DMS79 treated with DMSO at 0.1 percent for 48 hours (cell line): ENCODE measurements at places on chromosomes 6 and 20.

DNA sequence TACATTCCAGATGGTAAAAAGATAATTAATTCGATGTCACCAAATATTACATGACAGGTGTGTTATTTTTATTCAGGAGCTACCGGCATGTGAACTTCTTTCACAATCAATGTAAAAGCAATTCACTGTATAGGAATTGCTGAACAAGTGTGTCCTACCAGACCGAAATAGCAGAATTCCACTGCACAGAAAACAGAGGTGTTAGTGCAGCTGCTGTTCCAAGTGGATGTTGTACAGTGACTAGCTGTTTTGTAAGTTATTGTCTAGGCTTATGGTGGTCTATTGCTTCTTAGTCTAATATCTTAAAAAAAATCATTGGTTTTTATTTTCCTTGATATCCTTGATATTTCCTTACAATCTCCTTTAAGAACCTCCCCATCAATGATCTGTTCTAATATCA, 107.4 kb downstream of the COL19A1 start:
- DNase-seq: no peak

GRCh38 chr20:11651138-11651537, 266.6 kb upstream of the BTBD3 start:
- no peak for DNase-seq

GRCh38 chr6:32176476-32177182, 745 bp upstream of the AGPAT1 start:
- peak; percentile 86 for DNase-seq

GRCh38 chr6:36997811-36998722, 7.4 kb upstream of the FGD2 start:
- peak; percentile 79 for DNase-seq

DNA sequence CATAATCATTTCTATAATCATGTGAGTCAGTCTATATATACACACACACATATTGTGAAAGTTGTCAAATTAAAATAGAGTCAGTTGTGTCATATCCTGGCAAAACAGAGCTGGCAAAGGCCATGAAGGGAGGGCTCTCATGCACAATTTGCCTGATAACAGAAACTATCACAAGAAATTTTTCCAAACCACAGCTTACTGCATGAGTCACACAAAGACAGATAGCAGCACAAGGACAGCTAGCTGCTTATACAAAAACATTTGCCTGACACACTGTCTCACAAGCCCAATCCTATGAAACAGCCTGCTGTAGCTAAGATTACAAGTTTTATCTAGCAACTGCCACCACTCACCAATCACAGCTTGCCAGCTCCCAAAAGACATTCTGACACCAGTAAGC, 848.5 kb upstream of the MAN1A1 start:
- no peak for DNase-seq

DNA sequence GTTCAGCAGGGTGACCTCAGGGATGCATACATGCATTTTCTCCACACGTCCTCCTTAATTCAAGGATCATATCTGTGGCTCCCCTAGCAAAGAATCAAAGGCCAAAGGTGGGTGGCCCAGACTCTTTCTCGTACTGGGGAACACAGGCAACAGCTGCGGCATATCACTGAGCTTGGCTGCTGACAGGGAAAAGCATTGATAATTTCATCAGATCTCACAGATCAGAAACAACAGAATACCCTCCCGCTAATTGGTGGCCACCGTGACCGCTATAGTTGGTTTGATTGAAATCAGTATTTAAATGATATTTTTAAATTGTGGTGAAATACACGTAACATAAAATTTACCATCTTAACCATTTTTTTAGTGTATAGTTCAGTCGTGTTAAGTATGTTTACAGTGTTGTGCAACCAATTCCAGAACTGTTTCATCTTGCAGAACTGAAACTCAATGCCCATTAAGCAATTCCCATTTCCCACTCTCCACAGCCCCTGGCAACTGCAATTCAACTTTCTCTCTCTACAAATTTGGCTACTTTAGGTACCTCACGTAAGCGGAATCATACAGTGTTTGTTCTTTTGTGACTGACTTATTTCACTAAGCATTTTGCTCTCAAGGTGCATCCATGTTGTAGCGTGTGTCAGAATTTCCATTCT, 74.7 kb upstream of the TMEM170B start:
- DNase-seq: no peak

DNA sequence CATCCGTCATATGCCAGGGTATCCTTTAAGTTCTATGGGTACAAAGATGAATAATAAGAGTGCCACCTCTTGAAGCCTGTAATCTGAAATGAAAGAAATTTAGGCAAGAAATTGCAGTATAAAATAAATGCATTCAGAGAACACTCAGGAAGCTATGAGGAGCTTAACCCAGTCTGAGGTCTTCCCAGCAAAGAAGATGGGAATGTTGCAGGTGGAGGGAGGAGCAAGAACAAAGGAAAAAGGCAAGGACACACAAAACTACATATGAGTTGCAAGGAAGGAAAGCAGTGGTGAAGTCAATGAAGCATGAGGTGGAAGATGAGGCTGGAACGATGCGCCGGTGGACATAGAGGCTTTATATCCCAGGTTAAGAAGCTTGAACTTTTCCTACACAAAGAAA, 67.0 kb upstream of the DST start:
- DNase-seq: no peak

DNA sequence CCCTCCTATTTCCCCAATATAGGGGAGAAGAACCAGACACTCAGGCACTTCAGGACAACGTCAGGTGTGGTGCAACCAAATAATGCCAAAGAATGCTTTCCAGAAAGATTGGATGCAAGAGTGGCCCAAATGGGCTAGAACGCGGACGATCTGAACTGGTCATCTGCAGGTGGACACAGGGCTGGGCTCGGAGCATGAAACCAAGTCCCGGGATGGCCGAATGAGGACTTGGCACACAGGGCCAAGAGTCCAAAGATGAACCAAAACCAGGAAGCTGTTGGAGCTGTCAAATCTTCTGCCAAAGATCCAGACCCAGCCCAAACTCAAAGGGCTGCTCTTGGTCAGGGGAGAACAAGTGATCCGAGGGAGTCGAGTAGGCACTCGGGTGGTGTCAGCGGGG, 143.9 kb upstream of the ARID1B start:
- no peak for DNase-seq

DNA sequence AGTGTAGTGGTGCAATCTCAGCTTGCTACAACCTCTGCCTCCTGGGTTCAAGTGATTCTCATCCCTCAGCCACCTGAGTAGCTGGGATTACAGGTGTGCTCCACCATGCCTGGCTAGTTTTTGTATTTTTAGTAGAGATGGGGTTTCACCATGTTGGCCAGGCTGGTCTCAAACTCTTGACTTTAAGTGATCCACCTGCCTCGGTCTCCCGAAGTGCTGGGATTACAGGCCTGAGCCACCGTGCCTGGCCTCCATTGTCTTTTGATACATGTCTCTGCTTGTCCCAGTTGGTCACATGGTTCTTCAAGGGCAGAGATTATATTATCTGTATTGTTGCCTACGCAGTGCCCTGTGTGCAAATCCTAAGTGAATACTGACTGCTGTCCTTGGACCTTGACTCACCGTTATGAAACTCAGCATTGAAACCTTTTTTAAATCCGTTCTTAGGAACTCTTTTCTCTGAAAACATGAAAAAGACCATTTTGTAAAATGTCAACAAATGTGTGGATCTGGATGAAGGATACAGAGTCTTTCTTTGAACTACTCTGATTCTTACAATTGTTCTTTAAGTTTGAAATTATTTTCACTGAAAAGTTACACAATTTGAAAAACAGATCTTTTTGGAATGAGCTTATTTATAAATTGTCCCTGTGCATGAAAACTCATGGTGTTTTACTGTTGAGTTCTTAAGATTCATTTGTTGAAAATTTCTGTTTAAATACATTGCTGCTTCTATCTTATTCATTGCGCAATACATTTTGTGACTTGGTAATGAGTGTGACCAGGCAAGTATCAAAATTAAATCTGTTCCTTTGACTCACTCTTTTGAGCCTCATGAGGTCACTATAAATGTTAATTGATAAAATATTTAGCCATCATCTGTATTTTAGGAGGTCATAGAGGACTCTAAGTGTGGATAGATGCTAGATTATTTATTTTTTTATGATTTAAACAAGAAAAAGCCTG, 293.5 kb downstream of the UTRN start:
- DNase-seq: no peak

GRCh38 chr6:168988801-168989200, 264.8 kb downstream of the THBS2 start:
- DNase-seq: no peak

DNA sequence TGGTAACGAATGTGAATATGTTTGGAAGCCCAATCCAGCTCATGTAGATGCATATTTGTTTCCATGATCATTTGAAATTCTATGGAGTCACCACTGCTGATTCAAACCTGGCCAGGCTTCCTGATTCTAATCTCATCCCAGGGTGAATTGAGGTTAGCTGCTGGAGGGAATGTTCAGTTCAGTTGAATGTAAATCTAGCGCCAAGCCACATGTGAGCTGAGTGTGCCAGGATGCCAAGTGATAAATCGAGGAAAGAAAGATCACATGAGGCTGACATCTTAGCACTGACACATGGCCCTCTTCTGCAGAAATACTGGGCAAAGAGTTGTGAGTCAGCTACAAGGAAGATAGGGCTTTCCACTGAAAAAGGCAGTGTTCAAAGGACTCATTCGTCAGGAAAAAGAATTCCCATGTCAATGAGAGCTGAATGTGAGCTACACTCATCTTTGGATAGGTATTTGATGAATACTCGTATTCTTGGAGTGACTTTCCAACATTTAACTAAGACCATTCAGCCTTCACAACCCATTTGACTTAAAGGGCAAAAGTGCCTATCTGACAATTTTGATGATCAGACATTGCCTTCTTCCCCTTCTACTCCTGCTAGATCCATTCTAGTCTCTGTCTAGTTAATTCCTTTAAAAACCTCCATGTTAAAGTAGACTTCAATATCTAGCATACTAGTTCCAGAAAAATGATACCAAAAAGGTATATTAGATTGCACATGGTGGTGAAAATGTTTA, 172.1 kb downstream of the MTFR2 start:
- no peak for DNase-seq

DNA sequence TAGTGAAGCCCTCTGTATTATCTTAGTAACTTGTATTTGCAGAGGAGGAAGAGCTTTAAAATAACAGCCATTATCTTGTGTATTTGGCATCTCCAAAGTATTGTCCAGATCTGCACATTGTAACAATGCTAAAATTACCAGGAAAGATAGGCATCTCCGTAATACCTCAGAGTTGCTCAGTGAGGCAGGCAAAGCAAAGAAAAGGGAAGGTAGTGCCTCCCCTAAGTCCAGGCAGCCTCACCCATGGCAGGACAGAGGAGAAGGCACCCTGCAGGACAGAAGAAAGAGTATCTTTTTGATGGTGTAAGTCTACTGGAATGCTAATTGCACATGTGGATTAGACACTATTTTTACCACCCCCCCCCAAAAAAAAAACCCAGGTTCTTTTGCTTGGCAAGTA, 13.6 kb upstream of the SSTR4 start:
- DNase-seq: no peak

GRCh38 chr6:137051790-137052472, 7.2 kb upstream of the IL20RA start:
- no peak for DNase-seq

DNA sequence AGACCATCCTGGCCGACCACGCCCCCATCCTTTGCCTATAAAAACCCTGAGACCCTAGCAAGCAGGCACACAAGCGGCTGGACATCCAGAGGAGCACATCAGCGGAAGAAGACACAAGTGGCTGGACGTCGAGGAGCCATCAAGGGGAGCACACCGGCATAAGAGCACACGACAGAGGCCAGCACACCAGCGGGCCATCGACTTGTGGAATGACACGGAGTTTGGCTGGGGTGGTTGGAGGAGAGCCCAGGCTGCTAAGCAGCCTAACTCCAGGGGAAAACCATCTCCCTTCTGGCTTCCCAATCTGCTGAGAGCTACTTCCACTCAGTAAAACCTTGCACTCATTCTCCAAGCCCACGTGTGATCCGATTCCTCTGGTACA, 44.8 kb upstream of the BCLAF1 start:
- no peak for DNase-seq

GRCh38 chr6:8845690-8846089, 410.3 kb upstream of the SLC35B3 start:
- DNase-seq: no peak

DNA sequence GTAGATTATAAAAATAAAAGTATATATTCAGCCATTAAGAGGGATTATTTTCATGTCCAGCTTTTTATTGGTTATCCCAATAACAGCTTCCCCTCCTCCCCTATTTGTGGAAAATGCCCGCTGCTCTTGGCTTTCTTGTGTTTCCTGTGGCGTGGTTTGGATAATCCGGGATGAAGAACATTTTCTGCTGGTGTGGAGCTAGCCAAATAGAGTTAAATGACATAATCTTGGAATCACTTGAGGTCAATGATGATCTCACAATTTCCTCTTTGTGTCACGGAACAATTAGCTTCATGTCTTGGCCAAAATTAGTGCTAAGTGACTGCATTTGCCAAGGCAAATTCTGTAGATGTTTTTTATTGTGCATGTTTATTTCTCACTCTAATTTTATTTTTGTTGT, 394.0 kb downstream of the LAMA2 start:
- no peak for DNase-seq

DNA sequence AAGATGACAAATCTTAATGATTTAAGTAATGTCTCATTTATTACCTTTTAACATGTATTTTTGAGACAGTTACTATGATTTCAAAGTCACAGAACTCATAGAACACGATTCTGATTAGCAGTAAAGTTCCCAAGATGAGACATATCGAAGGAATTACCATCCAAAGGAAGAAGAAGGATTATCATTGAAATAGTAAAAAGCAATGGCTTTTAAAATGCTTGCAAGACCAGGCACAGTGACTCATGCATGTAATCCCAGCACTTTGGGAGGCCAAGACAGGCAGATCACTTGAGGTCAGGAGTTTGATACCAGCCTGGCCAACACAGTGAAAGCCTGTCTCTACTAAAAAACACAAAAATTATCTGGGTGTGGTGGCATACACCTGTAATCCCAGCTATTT, 219.2 kb downstream of the KHDC1L start:
- DNase-seq: no peak

- DNase-seq: no peak
Observed at GRCh38 chr6:162621246-162621645, 106.3 kb downstream of the PRKN start.

DNA sequence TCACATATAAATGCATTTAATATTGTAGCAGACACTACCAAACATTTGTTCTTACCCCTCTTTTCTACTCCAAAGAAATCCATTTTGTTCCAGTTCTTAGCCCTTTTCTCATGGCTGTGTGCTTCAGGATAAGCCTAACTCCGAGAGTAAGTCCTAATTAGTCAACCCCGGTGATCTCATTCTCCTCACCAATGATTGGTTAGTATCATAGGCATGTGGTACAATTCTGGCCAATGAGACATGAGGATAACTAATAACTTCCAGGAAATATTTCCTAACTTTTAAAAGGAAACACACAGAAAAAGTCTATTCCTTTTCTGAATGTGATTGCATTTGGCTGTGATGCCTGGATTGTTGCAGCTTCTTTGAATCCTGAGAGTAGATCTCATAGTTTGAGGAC, 116.0 kb downstream of the GPR63 start:
- no peak for DNase-seq
